ENCODE measurements at places on chromosomes 11 and 22.

DNA sequence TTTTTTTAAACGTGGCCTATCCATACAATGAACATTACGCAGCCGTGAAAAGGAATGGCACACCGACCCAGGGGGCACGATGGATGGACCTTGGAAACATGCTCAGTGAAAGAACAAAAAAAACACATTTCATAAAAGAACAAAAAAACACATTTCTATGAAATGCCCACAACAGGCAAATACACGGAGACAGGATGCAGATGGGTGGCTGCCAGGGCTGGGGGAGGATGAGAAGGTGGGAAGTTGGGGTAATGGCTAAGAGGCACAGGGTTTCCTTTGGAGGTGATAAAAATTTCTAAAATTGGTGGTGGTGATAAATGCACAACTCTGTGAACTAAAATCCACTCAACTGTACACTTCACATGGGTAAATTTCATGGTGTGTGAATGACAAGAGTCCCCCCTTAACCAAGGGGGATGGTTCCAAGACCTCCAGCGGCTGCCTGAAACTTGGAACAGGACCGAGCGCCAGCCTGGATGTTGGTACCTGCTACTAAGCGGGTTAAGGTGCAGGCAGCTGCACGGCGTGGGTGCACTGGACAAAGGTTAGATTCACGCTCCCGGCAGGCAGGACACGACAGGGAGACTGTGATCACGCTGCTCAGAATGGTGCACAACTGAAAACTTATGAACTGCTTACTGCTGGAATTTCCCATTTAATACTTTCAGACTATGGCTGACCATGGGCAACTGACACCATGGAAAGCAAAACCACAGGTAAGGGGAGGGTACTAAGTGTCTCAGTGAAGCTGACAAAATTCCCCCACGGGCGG is 16.5 kb downstream of the BRD1 start:
- peak overlapping the region; percentile 20 for H3K27ac ChIP-seq
- H3K36me3 ChIP-seq, result peaks cover 44% of the 10 kb centered on the region
- no peak for DNase-seq
- H3K27me3 ChIP-seq, result no peaks in the 10 kb centered on the region

GRCh38 chr11:94107363-94107762 is 21.3 kb upstream of the PANX1 start:
- no peak overlapping the region for H3K27ac ChIP-seq
- peaks cover 28% of the 10 kb centered on the region for H3K27me3 ChIP-seq
- H3K36me3 ChIP-seq, result peaks cover 2% of the 10 kb centered on the region
- no peaks in the 10 kb centered on the region for H3K4me1 ChIP-seq

- DNase-seq, result no peak
- no peaks in the 10 kb centered on the region for H3K36me3 ChIP-seq
- peaks cover 5% of the 10 kb centered on the region for H3K4me1 ChIP-seq
- H3K27ac ChIP-seq, result no peak overlapping the region
- no peaks in the 10 kb centered on the region for H3K27me3 ChIP-seq
These were observed 14.6 kb downstream of the LRFN4 start for GRCh38 chr11:66871521-66871901.

DNA sequence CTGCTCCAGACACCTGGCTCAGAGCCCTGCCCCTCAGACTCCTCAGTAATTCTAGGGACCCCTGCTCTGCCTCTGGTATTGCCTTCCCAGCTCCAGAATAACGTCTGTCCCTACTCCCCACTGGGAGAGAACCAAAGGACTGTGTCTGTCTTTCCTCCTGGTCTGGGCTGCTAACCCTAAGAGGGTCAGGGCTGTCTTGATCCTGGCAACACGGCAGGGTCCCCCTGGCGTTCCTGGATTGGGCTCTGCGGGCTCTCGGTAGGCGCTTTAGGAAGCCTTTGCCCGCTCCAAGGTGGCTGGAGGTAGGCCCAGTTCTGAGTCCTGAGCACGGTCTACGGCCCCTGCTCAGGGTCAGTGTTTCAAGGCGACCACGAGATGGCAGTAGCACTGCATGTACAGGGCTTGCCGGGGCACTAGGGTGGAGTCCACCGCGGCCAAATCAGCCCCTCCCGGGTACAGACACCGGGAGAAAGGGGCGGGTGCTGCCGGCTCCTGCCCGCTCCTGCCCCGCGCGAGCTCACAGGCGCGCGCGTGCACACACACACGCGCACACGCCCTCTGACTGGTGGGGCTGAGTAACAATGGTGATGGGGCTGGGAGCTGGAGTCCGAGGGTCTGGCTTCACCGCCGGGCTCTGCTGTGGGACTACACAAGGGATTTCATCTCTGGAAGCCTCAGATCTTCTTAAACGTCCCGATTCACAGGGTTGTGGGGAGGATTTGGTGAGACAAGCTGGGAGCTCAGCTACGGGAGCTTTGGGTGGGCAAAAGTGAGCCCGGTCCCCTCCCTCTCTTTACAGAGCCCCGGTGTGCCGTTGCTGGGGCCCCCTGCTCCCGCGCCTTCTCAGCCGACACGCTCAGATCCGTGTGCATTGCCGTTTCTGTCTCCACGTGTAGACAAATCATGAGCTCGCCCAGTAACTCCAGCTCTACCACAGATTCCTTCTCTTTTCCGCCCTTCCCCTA is 30.1 kb upstream of the HMOX1 start:
- peak; percentile 73 for DNase-seq
- peak overlapping the region; percentile 78 for H3K27ac ChIP-seq
- peaks cover 29% of the 10 kb centered on the region for H3K27me3 ChIP-seq
- H3K36me3 ChIP-seq, result peaks cover 8% of the 10 kb centered on the region

DNA sequence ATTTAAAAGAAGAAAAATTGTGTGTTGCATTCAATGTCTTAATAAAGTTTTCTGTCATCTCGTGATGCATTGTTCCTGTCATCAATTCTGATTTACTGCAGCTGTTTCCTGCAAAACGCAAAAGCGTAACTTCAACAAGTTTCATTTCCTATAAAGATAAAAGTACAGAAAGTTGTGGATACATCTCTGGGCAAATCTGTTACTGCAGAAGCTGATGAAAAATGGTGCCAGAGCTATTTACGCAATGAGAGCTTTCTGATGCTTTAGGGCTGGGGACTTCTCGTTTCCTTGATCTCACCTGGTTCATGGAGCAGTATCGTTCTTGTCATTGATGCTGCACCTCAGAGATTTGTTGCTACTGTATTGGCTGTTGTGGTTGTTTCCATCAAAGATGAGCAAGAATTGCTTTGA is 15.5 kb upstream of the MS4A12 start:
- H3K27ac ChIP-seq, result no peak overlapping the region
- DNase-seq, result no peak
- no peaks in the 10 kb centered on the region for H3K4me1 ChIP-seq

- no peak overlapping the region for H3K27ac ChIP-seq
- peaks cover 26% of the 10 kb centered on the region for H3K27me3 ChIP-seq
- no peaks in the 10 kb centered on the region for H3K36me3 ChIP-seq
- H3K4me3 ChIP-seq, result no peak overlapping the region
These were observed 8.6 kb downstream of the NECTIN1 start for GRCh38 chr11:119720311-119720913.

- H3K36me3 ChIP-seq, result peaks cover 10% of the 10 kb centered on the region
- peak overlapping the region; percentile 91 for H3K4me3 ChIP-seq
- DNase-seq, result no peak
- H3K27me3 ChIP-seq, result no peaks in the 10 kb centered on the region
- H3K27ac ChIP-seq, result peak overlapping the region; percentile 88
These were observed 1.3 kb downstream of the DENND5A start for GRCh38 chr11:9263840-9264315.

GRCh38 chr11:9184516-9184915 is 80.6 kb downstream of the DENND5A start:
- H3K27me3 ChIP-seq, result no peaks in the 10 kb centered on the region
- H3K27ac ChIP-seq, result no peak overlapping the region

- H3K27me3 ChIP-seq, result peaks cover 70% of the 10 kb centered on the region
- H3K4me1 ChIP-seq, result no peaks in the 10 kb centered on the region
- DNase-seq, result no peak
These were observed 22.1 kb upstream of the BDNF start for GRCh38 chr11:27722117-27722952.

All from central memory CD8-positive, alpha-beta T cell (primary cell).